ENCODE measurements at places on chromosomes 16 and 17. TPM values are rescaled to one million over a fixed set of nuclear protein-coding genes. Genes with fewer than 3 reads are reported as not detected.

The GJC1 gene
- 1.4 TPM for total RNA-seq

The SLC16A13 gene
- 0.98 TPM for total RNA-seq

The MARVELD3 gene
- not detected for total RNA-seq

The SLC52A1 gene
- total RNA-seq: not detected

The HS3ST6 gene
- not detected for total RNA-seq

The TAOK1 gene
- total RNA-seq: 64.9 TPM

The B4GALNT2 gene
- total RNA-seq: not detected

The KRT13 gene
- total RNA-seq: not detected

The KCNAB3 gene
- total RNA-seq: 0.44 TPM

The KRT222 gene
- total RNA-seq: not detected

The EIF3C gene
- total RNA-seq: 304 TPM

The SEPTIN1 gene
- total RNA-seq: 0.50 TPM

The DNAI2 gene
- not detected for total RNA-seq

The C16orf87 gene
- 2.4 TPM for total RNA-seq

The EVPLL gene
- not detected for total RNA-seq

The SARM1 gene
- 14.7 TPM for total RNA-seq

The CMTM1 gene
- total RNA-seq: 0.25 TPM

The IGFALS gene
- not detected for total RNA-seq

The HAGH gene
- total RNA-seq: 13.4 TPM

The NPIPA8 gene
- total RNA-seq: 32.2 TPM

The SCGB1C2 gene
- total RNA-seq: not detected

The NKD1 gene
- total RNA-seq: 0.12 TPM

The DNAAF1 gene
- not detected for total RNA-seq

The PMP22 gene
- 134 TPM for total RNA-seq

The SLC2A4 gene
- not detected for total RNA-seq

The SULT1A1 gene
- 35.3 TPM for total RNA-seq

The TBC1D28 gene
- not detected for total RNA-seq

The KRTAP17-1 gene
- not detected for total RNA-seq

The HOXB5 gene
- total RNA-seq: not detected

The MEIOB gene
- not detected for total RNA-seq

The TPPP3 gene
- not detected for total RNA-seq

The KCNG4 gene
- not detected for total RNA-seq

The ANKRD40CL gene
- not detected for total RNA-seq

The CEP112 gene
- 4.6 TPM for total RNA-seq

The SLC4A1 gene
- not detected for total RNA-seq

The MYO1D gene
- 30.3 TPM for total RNA-seq

The PTGES3L gene
- not detected for total RNA-seq

The LPO gene
- total RNA-seq: not detected

The CCL5 gene
- not detected for total RNA-seq

The BAIAP2 gene
- 12.6 TPM for total RNA-seq

The KRTAP3-2 gene
- total RNA-seq: not detected

The NPIPB9 gene
- not detected for total RNA-seq

The ITGA3 gene
- 13.3 TPM for total RNA-seq

The TP53TG3C gene
- total RNA-seq: not detected

The SLC13A2 gene
- not detected for total RNA-seq

The PRSS21 gene
- total RNA-seq: 1.00 TPM
